ENCODE measurements at places on chromosomes 3 and 15.

DNA sequence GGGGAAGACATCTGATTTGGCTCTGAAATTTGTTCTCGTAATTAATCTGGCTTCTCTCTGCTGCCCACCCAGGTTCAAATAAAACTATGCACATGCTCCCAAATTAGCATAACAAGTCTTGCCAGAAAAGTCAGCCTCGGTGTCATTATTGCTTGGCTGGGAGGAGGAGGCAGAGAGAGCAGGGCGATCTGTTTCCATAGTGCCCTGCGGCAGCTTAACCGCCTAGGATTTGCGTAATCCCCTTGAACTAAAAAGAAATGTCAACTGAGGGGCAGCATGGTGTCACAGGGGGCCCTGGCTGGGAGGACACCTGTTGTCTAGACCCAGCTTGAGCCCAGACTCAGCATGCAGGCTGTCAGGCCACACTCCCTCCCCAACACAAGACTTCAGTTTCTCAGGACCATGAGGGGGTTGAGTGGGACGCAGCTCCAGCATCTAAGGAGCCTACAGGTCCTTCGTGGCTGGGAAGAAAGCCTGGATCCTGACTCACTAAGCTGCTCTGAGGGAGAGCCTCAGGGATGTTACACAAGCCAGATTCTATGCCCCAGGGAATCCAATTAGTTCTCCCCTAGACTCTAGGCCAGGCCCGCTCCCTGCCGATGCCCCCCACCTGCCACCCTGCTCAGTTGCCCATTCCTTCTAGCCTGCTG, 17.3 kb downstream of the MRPS11 start:
- DNase-seq, result no peak

DNA sequence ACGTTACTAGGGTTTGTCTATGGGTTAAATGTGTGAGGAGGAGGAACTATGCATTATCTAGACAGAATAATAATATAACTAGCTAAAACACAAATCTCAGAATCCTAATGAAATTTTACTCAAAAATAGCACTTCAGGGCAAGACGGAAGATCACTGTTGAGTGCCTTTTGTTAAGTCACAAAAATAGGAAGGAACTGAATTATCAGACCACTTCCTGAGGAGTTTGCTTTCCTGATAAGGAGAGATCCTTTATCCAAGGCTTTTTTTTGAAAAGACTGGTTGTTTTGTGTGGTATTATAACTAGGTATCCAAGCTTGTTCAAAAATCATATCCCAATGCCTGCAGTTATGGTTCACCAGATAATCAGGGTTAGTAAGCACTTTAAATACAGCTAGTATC, 34.6 kb downstream of the NR2E3 start:
- no peak for DNase-seq

DNA sequence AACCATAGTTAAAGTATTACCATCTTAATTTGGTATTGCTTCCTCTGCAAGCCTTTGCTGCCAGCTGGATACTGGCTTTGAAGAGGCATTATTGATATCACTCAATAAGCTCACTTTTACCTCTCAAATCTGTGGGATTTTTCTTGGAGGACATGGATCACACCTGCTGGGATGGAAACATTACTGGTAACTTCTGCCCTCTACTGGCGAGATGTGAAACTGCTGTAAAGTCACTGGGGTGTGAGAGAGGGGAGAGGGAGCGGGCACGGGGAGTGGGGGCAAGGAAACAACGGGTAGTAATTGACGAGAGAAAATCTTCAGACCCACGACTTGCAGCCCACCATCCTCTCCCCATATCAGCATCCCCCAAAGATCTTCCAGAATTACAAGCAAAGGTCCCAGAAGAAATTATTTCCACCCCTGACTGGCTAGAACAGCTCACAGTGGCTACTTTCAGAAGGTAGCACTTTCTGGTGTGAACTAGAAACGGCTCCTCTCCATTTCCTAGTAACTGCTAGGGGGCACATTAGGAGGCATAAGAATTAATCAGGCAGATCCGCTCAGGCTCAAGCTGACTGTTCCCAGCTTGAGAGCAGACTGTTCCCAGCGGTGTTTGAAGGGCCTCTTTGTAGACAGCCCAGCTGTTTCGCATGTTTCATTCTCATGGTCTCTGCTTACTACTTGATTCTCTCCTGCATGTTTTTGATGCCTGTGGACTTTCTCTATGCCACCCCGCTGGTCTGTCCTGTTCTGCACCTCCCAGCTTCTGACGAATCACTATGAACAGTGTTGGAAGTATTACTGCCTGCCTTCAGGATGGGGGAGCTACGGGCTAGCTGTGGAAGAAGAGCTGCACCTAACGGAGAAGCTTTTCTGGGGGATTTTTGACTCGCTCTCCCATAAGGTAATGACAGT, 230.4 kb upstream of the CHRM5 start:
- peak; percentile 5 for DNase-seq

GRCh38 chr3:150784747-150785125, 21.8 kb upstream of the SIAH2 start:
- no peak for DNase-seq
